ENCODE measurements at places on chromosomes 7 and 10.

GRCh38 chr7:17444151-17444550 is 145.7 kb downstream of the AHR start:
- DNase-seq = no peak

DNA sequence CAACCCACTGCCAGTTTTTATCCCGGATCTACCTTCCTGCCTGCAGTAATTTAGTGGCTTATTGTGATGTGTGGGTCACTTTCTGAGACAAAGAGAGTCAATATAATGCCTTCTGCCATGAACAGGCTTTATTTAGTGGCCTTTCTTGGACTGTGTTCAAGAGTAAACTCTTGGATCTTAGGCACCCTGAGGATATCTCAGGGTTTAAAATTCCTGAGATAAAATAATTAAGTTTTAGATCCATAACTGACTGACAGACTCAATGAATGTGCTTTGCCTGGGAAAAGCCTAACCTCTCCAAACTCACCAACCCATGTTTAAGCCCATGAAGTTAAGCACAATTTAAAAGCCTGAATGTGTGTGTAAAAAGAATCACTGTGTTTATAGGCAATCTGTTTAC is 564.3 kb downstream of the LRMDA start:
- DNase-seq = no peak

- no peak for DNase-seq
These were observed 428.3 kb upstream of the NPVF start for GRCh38 chr7:25656581-25657026.

DNA sequence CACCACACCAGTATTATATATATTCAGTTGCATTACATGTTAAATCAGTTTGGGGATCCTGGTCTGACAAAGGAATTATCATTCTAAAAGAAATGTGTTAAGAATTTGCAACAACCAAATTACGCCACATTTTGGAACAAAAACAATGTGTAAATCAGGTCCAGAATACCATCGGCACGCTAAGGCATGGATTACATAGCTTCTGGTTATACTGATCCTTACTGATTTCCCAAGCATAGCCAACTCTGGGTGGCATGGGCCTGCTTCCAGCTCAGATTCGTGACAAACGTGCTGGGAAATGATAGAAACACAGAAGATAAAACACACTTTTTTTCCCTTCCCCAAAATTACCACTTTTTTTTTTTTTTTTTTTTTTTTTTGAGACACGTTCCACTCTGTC is 660.0 kb downstream of the SORCS1 start:
- no peak for DNase-seq

GRCh38 chr7:113083132-113083815 is 3.4 kb downstream of the GPR85 start:
- DNase-seq = no peak

DNA sequence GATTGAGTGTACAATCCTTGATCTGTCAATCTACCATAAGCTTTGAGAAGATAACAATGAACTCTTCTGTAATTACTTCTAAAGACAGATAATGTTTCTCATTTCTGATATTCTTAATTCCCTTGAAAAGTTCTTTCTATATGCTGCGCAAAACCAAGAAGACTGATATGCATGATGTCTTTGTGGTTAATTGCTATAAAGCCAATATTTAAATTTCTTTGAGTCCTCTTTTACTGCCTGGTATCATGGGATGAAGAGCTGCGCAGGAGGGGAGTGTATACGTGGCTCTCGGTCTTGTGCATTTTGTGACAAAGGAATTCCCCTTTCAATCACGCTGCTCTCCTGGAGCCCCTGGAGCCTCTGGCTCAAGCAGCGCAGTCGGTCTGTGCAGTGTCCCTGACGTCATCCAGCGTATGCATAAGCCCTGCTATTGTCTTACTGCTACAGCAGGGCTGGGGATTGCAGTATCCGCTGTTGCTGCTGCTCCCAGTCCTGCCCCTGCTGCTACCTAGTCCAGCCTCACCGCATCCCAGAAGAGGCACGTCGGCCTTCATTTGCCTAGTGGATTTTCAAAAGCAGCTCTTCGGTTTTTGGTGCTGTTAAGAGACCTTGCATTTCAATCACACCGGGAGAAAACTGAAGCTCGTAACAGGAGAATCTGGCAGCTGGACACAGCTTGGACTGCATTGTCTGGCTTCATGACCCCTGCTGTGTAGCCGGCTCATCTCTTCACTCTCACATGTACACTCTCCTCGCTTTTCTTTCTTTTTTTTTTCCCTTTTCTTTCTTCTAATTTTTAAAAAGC is 66.7 kb downstream of the ST7 start:
- DNase-seq = no peak

DNA sequence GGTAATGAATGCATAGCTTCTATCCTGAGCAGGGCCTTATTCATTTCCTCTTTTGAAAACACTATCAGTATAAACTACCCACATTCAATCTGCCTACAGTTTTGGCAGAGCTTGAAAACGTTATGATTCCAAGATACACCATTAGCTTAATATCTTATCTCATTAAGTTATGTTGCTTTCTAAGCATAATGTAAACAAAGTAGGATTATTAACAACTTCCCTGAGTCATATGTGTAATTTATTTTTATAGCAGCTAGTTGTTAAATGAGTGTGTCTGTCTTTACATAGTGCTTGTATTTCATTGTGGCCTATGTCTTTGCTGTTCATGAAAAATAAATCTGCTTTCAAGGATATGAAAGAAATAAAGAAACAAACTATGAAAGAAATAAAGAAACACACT is 106.2 kb upstream of the DLX6 start:
- DNase-seq = no peak

DNA sequence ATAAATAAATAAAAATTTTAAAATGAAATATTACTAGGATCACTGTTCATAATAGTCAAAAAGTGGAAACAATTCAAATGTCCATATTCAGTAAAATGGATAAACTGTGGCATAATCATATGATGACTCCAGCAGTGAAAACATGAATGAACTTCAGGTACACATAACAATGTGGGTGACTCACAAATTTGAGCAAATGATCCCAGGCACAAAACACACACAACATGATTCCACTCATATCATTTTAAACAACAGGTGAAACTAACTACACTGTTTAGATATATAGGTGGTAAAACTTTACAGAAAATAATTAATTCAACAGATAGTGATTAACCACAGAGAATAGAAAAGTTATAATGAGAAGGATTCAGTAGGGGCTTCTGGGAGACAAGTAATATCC is 14.7 kb upstream of the SAMD8 start:
- DNase-seq = no peak

DNA sequence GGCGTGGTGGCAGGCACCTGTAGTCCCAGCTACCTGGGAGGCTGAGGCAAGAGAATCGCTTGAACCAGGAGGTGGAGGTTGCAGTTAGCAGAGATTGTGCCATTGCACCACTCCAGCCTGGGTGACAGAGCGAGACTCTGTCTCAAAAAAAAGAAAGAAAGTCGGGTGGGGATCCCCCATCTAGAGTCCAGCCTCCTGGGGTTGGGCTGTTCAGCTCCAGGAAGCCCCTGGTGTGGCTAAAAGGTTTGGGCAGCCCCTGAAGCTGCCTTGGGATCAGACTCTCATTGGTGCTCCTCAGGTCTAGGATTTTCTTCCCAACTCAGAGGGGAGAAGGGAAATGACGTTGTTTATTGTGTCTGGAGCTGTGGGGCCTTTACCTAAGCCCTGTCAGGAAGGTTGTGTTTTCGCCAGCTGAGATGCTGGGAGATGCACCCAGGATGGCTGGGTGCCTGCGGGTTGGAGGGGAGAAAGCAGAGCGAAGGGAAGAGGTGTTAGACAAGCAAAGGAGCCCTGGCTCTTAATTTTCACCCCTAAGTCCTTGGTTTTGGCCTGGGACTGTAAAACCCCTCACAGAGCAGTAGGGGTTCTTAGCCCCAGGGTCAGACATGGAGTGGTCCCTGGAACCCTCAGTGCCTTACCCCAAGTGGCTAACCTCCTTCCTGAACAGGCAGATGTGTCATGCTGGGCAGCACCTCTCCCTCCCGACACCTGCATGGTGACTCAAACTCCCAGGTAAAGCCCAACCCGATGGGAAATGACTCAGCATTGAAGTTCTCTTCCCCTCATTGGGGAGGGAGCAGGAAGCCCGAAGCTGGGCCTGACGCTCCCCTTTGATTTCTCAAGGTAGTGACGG is 21.1 kb downstream of the PLAU start:
- peak; percentile 52 for DNase-seq

DNA sequence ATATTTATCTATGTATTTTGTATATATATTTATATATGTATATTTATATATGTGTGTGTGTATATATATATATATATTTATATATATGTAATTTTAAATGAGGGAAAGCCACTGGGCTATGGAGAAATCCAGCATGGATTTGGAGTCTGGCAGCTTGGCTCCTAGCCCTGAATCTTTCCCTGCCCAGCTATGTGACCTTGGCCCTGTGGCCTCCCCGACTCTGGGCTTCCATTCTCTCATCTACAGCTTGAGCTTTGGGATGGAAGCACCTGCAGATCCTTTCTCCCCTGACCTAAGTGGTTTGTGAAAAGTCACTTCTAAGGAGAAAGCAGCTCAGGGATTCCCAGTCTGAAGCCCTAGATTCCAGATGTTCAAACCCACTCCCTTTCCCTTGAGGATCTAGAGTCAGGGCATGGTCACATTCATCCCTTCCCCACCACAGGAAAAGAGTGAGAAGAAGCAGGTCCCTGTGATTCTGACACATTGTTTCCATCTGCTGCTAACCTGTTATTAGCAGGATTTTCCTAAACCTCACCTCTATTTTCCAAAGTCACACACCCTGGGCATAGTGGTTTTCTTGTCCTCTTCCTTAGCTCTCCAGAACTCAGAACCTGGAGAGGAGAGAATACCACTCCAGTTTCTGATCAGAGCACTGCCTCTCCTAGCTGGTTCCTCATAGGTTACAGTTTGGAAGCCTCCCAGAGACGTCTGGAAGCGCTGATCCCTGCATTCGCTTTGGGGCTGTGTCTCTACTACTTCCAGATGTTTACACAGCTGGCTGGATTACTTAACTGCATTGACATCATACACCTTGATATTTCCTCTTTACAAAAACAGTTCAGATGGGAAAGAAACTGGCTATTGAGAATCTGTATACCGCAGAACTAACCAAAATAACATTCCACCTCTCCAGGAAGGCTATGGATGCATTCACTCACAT is 327.5 kb upstream of the ZMIZ1 start:
- no peak for DNase-seq

DNA sequence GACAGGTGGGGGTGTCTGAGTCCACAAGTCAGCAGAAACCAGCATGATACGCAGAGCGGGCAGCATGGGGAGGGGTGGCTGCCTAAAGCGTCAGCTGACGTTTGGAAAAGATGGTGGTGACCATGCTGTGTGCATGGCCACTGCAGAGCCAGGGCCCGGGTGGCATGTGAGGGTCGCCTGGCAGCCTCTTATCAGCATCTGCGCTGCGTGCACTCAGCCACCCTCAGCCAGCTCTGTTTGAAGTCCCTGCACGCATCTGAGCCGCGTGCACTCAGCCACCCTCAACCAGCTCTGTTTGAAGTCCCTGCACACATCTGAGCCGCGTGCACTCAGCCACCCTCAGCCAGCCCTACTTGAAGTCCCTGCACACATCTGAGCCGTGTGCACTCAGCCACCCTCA is 61.5 kb downstream of the WDR37 start:
- DNase-seq = no peak

- no peak for DNase-seq
These were observed 1.3 kb downstream of the MOSPD3 start for GRCh38 chr7:100613412-100614175.

GRCh38 chr7:6360841-6361240 is 86.9 kb downstream of the DAGLB start:
- DNase-seq = no peak

DNA sequence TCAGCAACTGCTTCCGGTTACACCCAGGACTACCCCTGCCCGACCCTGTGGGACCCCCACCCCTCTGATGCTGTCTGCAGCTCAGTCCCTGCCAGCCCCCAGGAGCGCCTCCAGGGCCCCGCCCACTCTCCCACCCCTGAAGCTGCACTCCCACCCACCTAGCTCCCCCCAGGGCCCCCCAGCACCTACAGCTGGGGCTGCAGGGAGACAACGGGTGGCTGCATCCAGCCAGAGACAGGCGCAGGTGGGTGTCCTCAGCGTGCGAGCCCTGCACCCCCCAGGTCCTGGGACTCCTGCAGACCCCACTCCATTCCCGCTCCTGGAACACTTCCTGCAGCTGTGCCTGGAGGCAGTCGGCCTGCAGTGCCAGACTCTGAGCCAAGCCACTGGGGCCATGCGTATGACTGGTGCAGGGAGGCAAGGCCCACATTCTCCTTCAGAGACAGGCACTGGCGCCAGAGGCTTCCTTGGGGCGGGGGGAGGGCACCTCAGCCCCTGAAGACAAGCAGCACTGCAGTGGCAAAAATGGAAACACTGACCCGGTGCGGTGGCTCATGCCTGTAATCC is 6.1 kb downstream of the CYP2W1 start:
- no peak for DNase-seq

DNA sequence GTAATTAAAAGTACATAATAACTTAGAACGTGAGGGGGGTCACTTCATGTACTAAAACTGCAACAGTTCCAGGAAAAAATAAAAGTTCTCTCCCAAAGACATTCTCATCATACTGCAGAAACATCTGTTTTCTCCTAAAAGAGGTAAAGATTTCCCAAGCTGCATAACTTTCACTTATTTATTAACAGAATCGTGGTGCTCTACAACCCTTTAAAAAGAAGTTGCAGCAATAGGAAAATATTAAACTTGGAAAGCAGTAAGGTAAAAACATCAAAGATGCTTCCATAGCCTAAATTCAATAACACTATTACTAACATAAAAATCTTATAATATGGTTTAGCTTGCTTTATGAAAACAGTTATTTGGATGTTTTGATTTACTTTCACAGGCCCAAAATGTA is 23.3 kb downstream of the ZFAND4 start:
- no peak for DNase-seq

- DNase-seq = no peak
These were observed 131.9 kb downstream of the KIAA1217 start for GRCh38 chr10:24340883-24341282.

GRCh38 chr10:7471720-7472367 is 61.0 kb upstream of the SFMBT2 start:
- no peak for DNase-seq

DNA sequence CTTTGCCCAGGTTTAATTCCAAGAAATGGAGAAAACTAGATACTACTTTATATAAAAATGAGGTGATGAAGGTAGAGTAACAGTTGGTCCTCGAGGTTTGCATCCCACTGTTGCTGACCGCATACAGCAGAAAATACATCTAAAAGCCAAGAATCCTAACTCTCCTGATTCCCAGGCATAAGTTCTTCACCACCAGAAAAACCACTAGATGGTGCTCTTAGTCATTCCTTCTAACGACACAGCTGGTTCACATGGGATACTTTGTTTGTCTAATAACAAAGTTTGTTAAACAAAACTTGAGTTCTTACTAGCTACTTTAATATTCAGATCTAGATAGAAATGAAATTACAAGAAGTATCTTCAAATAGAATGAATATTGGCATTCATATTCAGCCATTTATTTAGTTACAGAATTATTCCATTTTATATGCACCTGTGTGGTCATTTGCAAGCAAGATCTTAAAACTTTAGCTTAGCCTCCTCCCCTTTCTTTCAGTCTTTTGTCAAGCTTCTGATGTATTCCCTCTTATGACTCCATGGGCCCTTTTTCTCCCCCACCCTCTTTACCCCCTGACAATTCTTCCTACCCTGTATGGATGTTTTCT is 54.1 kb upstream of the CYP26C1 start:
- DNase-seq = no peak

GRCh38 chr7:49396229-49396628 is 377.2 kb upstream of the VWC2 start:
- no peak for DNase-seq

GRCh38 chr10:33635967-33636515 is 301.6 kb upstream of the NRP1 start:
- DNase-seq = no peak
